GM23248 (cell line): ENCODE measurements at places on chromosomes 11 and 22. TPM values are rescaled to one million over a fixed set of nuclear protein-coding genes. Genes with fewer than 3 reads are reported as not detected.

- peak; percentile 25 for DNase-seq
Measured at GRCh38 chr11:109197656-109198055, 224.3 kb upstream of the C11orf87 start.

- DNase-seq = peak; percentile 48
Measured at GRCh38 chr11:74371269-74372052, 26.8 kb downstream of the PGM2L1 start.

DNA sequence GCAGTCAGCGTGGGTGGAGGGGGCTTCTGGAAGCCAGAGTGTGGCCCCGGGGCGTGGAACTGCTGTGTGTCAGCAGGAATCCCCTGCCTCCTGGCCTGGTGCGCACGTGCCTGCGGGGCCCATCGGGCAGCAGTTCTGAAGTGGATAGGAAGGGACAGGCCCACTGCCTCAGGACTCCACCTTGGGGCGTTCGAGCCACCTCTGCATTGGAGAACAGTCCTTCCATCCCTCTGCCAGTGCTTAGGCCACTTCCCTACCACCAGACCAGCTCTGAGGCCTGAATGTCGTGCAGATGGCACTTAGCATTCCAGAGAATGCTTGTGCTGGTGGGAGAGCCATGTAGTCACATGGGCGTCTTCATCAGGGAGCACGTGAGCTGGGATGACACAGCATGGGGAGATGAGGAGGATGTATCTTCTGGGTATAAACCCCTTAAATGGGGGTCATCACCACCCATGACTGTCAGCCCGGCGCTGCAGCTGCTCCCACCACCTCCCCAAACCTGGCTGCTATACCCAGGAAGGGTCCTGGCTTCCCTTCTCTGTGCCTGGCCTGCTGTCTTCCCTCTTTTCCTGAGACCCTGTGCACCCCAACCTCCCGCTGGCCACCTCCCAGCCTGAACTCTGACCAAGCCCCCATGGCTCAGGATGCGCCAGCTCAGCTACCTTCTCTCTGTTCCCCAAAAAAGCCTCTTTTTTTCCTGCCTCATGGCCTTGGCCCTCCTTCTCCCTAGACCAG is 9.7 kb downstream of the INCENP start:
- no peak for DNase-seq

- peak; percentile 83 for DNase-seq
Measured at GRCh38 chr11:66317322-66317722, 478 bp upstream of the CD248 start.

GRCh38 chr11:8735094-8735493 is 52.5 kb downstream of the RPL27A start:
- DNase-seq = no peak

DNA sequence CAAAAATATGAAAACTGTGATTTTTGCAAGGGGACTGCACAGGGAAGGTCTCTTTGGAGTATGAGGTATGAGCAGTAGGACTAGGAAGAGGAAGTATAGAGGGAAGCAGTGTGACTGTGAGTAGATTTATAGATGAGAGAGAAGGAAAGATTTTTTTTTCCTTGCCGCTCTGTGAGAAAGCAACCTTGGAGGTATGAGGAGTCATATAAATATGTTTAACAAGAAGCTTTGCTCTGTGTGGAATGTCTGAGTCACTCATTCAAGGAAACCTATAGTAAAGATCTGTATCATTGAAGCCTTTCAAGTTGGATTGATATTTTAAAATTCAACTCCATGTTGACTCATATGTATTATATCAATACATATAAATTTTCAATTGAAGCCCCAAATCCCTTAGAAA is 26.2 kb downstream of the DNHD1 start:
- DNase-seq = peak; percentile 84

Gene RCOR2
- 0.89 and 1.8 TPM in 2 replicates for total RNA-seq

Gene EIF3F
- 272 and 359 TPM in 2 replicates for total RNA-seq

DNA sequence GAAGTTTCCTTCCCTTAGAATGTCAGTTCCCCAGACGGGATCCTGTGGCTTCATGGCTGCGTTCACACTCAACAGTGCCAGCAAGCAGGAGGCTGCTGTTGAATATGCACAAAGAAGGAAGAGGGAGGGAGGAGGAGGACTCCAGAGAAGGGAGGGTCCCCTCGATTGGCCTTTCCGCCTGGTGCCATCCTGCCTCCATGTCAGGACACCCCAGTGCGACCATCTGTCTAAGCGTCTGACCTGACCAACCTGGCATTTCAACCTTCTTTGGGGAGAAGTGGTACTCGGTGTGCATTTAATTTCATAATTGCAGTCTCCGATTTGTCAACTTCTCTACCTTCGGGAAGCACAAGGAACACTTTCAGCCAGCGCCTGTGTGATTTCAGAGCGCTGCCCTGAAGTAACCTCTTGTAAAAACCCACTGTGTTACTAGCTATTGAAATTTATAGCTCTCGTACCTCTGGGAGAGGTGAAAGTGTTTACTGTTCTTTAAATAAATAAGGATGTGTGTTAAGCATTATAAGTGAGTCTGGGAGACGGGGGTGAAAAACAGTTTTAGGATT is 1491.9 kb downstream of the TBC1D22A start:
- DNase-seq = no peak

Gene LRP4
- 2.0 and 2.9 TPM in 2 replicates for total RNA-seq

- no peak for DNase-seq
Measured at GRCh38 chr11:65516135-65516968, 8.5 kb upstream of the SCYL1 start.

DNA sequence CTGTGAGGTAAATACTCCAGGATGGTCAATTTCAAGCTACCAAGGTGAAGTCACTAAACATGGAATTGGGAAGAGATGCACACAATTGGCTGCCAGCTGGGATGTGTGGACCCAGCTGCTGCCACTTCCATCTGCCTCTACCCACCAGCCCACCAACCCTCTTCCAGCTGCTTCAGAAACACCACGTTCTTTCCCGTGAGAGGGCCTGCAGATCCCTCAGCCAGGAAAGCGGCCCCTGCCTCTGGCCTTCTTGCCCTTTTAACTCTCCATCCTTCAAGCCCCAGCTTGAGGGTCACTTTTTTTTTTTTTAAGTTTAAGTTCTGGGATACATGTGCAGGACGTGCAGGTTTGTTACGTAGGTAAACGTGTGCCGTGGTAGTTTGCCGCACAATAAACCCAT is 20.0 kb downstream of the PRG3 start:
- no peak for DNase-seq

Gene ARHGAP20
- total RNA-seq = 0.76 and 0.97 TPM in 2 replicates

DNA sequence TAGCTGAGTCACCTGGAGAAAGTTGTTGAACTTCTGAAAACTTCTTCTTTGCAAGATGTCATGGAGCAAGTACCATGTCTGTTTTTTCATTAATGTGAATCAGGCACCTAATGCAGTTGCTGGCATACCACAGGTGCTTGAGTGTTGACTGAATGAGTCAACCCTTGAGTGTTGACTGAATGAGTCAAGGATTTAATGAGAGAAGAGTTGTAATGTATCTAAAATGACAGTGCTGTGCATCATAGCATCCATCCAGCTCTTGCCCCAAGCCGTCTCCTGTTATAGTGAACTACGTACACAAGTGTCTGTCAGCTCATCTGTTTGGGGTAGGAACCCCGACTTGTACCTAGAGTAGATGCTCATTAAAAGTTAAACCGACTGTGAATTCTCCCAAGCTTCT is 93.1 kb downstream of the CWC15 start:
- peak; percentile 42 for DNase-seq

- DNase-seq = peak; percentile 89
Measured at GRCh38 chr11:35335226-35335625, 84.1 kb downstream of the SLC1A2 start.

GRCh38 chr11:46967962-46968361 is 31.4 kb downstream of the CSTPP1 start:
- no peak for DNase-seq
